ENCODE measurements at places on chromosomes 7 and 10.

DNA sequence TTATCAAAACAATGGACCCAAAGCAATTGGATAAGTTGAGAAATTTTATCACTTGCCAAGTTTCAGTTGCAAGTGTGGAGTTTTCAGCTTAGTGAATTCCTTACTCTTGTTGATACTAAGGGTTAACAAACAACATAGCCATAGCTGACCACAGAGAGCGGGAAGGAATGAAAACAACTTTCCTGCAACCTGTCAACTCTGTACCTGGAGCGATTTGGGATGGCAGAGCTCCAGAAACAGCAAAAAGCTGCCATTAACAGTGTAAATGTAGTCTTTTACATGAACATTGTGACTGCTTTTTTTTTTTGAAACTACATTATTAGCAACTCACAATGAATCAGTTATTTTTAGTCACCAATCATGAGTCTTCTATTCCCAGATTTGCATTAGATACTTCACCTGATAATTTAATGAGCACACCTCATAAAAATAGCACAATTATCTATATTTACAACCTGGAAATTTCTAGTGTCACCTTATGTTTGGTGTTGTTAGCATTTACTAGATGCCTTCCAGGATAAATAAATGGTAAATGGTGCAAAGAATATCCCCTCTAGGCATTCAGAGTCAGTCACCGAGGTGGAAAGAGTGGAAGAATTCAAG, 47.6 kb upstream of the RAPGEF5 start:
- no peak for DNase-seq

DNA sequence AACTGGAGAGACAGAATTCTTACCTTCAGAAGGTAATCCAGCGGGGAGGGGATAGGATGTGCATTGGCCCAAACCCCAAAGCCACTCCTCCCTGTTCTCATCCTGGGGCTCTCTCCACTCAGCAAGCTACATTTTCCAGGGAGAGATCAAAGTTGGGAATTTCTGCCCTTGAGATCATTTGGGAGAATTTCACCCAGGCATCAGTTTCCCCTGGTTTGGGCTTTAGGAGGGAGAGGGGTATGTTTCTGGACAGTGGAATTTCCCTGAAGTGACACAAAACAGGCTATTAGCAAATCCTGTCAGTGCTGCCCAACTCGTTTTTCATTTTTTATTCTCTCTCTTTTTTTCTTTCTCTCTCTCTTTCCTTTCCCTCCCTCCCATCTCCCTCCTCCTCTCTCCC, 35.7 kb downstream of the CYP17A1 start:
- DNase-seq, result no peak

- no peak for DNase-seq
Observed at GRCh38 chr7:92699560-92699959, 109.4 kb upstream of the FAM133B start.

GRCh38 chr10:113320211-113320610, 232.6 kb upstream of the HABP2 start:
- no peak for DNase-seq

DNA sequence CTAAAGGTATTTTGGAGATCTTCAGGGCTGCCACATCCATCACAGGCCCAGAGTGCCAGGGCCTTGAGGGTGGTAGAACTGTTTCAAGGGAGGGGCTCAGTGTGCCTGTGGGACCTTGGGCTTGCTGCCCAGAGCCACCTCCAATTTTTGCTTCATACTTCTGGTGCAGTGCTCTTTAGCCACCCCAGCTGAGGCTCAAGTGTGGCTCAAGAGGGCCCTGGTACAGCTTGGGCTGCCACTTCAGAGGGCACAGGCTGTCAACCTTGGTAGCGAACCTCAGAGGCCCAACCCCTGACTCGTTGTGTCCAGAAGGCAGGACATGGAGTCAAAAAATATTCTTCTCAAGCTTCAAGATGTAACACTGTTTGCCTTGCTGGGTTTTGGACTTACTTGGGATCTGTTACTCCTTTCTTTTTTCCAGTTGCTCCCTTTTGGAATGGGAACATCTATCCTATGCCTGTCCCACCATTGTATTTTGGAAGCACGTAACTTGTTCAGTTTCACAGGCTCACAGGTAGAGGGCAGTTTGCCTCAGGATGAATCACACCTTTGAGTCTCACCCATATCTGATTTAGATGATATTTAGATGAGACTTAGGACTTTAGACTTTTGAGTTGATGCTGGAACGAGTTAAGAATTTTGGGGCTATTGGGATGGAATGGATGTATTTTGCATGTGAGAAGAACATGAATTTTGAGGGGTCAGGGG, 224.8 kb downstream of the RPS24 start:
- no peak for DNase-seq

DNA sequence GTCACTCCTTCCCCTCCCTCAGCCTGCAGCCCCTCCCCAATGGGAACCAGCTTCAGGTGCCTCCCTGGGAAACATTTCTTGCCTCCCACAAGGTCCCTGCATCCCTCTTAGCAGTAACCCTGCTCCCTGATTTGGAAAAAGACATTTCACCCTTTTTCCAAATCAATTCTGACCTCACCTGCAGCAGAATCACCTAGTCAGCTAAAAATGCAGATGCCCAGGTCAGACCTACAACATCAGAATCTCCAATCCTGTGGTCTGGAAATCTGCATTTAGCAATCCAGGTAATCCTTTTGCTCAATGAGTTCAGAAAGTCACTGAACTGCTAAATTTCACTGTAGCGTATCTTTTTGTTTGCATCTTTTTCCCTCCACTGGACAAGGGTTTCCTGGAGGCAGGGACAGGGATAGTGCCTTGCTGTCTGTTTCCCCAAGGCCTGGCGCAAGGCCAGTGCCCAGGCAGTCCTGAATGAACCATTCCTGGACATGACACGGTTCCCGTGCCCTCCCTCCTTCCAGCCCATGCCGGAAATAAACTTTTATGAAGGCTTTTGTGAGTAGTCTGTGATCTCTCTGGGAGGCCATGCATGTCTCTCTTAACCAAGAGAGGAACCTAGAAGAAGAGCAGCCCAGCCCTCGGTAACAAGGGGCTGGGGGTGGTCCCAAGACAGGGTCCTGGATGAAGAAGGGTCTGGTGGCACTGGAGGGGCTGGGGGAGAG, 44.0 kb downstream of the COL13A1 start:
- no peak for DNase-seq
